H1 (cell line): ENCODE measurements at places on chromosomes 4 and X.

- no peak for DNase-seq
Measured at GRCh38 chr4:142201041-142201440, 564.7 kb downstream of the IL15 start.

GRCh38 chrX:57453901-57454300, 137.9 kb upstream of the ZXDB start:
- DNase-seq: no peak

GRCh38 chrX:281166-281999, at the start of gene PLCXD1:
Gene PLCXD1 (plus strand): TSS chrX:281381. CDS start chrX:284188, 2,807 bp downstream.
- DNase-seq: peak; percentile 80

DNA sequence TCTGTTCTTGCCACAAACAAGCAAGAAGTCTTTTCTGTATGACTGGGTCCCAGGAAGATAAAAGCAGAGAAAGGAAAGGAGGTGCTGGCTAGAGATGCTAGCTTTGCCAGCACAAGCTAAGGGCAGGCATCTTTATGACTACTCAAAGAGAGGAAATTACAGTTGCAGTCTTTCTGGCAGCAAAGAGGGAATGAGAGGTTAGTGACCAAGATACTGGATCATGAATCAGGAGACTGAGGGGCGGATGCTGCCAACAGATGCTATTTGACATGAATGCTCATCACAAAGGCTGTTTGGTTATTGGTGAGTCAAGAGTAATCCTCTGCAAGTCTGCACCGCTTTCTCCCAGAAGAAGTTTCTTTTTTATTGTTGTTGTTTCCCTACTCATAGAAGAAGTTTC, 5.5 kb upstream of the XIAP start:
- no peak for DNase-seq

- DNase-seq: no peak
Measured at GRCh38 chr4:33566649-33567048, 2677.7 kb downstream of the ARAP2 start.

GRCh38 chrX:86047174-86047935, at the start of gene CHM:
Gene CHM (minus strand): TSS chrX:86047558. CDS start chrX:86047532, 26 bp downstream.
- DNase-seq: peak; percentile 52

DNA sequence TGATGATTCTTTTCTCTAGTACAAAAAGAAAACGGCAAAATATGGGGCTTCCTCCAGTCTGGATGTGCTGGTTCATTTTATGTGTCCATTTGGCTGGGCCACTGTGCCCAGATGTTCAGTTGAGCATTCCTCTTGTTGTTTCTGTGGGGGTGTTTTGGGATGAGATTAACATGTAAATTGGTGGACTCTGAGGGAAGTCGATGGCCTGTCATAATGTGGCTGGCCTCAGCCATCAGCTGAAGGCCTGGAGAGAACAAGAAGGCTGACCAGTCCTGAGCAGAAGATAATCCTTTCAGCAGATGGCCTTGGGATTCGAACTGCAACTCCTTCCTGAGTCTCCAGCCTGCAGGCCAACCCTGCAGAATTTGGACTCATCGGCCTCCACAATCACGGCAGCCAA, 136.7 kb downstream of the EVC2 start:
- DNase-seq: no peak

DNA sequence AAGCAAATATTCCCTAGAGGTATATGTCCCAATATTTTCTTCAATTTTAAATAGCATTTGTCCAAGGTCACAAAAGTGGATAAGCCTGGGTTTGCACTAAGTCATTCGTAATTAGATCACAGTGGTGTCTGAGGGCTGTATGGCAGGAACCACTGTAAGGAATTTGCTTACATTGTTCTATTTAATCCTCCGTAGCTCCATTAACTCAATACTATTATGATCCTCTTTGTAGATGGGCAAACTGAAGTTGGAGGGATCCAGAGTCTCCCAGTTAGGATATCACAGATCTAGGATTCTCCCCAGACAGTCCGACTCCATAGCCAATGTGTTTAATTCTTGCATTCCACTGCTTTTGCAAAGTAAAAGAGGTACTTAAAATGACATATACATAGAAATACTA, 242.7 kb upstream of the DCAF8L1 start:
- no peak for DNase-seq

- peak; percentile 49 for DNase-seq
Measured at GRCh38 chr4:144809056-144809640, 163.2 kb downstream of the HHIP start.

GRCh38 chr4:25112366-25112994, 47.8 kb downstream of the SEPSECS start:
- DNase-seq: no peak

GRCh38 chr4:4474476-4474875, 67.4 kb downstream of the STX18 start:
- no peak for DNase-seq
